ENCODE measurements at places on chromosomes 5 and 9. TPM values are rescaled to one million over a fixed set of nuclear protein-coding genes. Genes with fewer than 3 reads are reported as not detected.

GRCh38 chr9:33465096-33465495, 8.6 kb downstream of the NOL6 start:
- H3K36me3 ChIP-seq, result peaks cover 94% of the 10 kb centered on the region
- no peaks in the 10 kb centered on the region for H3K27me3 ChIP-seq
- ATAC-seq, result no peak
- no peak overlapping the region for H3K4me3 ChIP-seq
- H3K27ac ChIP-seq, result peak overlapping the region; percentile 63
- H3K4me1 ChIP-seq, result peaks cover 4% of the 10 kb centered on the region

DNA sequence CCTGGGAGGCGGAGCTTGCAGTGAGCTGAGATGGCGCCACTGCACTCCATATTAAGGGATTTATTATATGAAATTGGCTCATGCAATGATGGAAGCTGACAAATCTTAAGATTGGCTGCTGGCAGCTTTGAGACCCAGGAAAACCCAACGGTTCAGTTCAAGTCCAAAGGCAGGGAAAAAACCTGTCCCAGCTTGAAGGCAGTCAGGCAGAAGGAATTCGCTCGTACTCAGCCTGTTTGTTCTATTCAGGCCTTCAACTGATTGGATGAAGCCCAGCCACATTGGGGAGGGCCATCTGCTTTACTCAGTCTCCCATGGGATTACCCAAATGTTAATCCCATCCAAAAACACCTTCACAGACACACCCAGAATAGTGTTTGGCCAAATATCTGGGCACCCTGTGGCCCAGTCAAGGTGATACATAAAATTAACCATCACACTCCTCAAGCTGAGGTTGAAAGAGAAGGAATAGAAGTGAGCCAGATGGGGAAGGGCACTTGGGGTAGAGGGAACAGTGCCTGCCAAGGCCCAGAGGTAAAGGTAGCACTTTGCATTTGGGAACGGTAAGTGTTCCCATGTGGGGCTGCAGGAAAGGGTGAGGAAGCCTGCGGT, 8.5 kb upstream of the ORM1 start:
- peaks cover 8% of the 10 kb centered on the region for H3K27me3 ChIP-seq
- H3K36me3 ChIP-seq, result no peaks in the 10 kb centered on the region
- no peaks in the 10 kb centered on the region for H3K4me1 ChIP-seq
- ATAC-seq, result no peak
- no peak overlapping the region for H3K27ac ChIP-seq

DNA sequence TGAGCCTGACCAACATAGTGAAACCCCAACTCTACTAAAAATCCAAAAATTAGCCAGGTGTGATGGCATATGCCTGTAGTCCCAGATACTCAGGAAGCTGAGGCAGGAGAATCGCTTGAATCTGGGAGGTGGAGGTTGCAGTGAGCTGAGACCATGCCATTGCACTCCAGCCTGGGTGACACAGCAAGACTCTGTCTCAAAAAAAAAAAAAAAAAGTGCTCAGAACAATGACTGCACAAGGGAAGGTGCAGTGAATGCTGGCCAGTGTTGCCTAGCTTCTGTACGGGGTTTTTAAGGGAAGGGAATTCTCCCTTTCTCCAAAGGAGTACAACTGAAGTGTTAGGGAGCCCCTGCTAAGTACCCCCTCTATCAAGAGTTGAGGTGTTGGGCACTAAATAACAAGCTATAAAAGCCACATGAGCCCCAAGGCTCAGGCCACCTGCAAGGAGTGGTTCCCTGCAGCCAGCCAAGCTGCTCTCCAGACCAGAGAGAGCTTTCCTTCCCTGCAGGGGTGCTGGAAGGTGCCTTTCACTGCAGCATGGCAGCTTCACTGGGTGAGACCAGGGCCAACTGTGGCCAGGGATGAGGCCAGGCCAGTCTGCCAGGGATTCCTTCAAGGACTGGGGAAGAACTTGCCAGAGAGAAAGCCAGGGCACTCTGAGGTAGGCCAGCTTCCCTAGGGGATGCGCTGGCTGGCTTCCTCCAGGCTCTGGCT, 14.8 kb downstream of the GADD45G start:
- H3K27me3 ChIP-seq, result no peaks in the 10 kb centered on the region
- H3K4me3 ChIP-seq, result no peak overlapping the region
- H3K27ac ChIP-seq, result no peak overlapping the region
- H3K36me3 ChIP-seq, result no peaks in the 10 kb centered on the region
- no peak for ATAC-seq
- H3K4me1 ChIP-seq, result no peaks in the 10 kb centered on the region

DNA sequence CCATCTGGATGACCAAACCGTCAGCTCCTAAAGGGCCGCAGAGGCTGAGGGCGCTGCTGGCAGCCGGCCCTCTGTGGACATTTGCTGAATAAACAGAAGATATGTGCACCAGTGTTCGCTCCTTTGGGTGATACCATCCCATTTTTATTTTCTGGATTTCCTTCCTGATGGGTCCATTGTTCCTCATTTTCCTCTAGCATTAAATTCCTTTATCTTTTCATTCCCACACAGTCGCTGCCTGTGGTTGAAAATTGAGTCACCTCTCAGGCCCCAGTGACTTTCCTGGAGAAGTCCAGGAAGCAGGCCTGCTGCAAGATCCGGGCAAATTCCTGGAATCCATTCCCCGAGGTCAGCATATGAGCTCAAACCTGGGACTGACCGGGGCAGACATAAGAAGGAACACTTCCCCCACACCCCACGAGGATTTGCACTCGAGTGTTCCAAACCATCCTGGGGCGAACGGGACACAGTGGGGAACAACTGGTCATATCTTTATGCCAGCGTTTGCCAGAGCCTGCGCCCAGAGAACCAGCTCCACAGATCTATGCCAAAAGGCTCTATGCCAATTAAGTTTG, 86.7 kb upstream of the PCA3 start:
- no peaks in the 10 kb centered on the region for H3K4me1 ChIP-seq
- no peaks in the 10 kb centered on the region for H3K27me3 ChIP-seq
- no peaks in the 10 kb centered on the region for H3K36me3 ChIP-seq
- H3K27ac ChIP-seq, result no peak overlapping the region
- no peak for ATAC-seq
- no peak overlapping the region for H3K4me3 ChIP-seq

DNA sequence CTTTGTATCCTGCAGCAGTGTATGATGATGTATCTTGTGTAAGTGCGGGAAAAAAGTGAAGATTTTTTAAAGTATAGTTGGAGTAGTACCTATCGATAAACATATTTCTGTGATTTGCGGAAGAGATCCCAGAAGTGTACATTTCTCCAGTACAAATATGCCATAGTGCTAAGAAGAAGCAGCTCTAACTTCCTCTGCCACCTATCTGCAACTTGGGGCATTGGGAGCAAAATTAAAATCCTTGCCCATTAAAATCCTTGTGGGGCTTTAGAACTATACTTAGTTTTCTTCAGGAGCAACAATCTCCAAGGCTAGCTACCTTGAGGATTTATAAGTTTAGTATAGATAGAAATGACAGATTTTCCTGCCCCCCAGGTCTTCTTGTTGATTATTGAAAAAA, 123.7 kb downstream of the VCAN start:
- no peak overlapping the region for H3K4me3 ChIP-seq
- H3K27me3 ChIP-seq, result no peaks in the 10 kb centered on the region
- ATAC-seq, result no peak
- H3K4me1 ChIP-seq, result no peaks in the 10 kb centered on the region
- H3K27ac ChIP-seq, result no peak overlapping the region

DNA sequence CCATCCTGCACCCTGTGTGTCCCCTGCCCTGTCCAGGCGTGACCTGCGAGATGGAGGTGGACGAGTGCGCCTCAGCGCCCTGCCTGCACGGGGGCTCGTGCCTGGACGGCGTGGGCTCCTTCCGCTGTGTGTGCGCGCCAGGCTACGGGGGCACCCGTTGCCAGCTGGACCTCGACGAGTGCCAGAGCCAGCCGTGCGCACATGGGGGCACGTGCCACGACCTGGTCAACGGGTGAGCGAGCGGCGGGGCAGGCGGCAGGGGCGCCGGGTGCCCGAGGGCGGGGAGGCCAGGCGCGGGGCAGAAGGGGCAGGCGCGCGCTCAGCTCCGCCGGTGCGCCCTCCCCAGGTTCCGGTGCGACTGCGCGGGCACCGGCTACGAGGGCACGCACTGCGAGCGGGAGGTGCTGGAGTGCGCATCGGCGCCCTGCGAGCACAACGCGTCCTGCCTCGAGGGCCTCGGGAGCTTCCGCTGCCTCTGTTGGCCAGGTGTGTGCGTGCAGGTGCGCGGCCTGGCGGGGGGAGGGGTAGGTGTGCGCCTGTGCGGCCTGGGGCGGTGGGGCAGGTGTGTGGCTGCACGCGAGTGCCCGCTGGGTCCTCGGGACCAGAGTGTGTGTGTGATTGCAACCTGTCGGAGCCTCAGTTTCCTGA, 10.0 kb downstream of the CRB2 start:
- H3K27ac ChIP-seq, result no peak overlapping the region
- H3K4me3 ChIP-seq, result no peak overlapping the region

DNA sequence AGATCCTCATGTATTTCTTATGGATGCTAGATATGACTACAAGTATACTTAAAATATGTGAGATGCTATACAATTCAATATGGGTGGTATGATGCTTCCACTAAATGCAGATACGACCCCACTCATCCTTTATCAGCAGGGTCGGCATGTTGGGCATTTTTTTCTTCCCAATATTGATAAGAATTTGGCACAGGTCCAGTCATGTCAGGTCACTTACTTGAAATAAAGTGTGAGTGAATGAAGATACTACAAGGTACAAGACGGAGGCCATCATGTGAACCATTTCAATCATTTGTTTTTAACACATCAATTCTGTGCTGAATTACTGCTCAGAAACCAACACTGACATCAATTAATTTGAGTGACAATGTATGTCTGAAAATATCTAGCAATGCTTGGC, 146.9 kb upstream of the GNA14 start:
- no peak for ATAC-seq
- H3K4me3 ChIP-seq, result no peak overlapping the region
- peaks cover 65% of the 10 kb centered on the region for H3K36me3 ChIP-seq

- peaks cover 11% of the 10 kb centered on the region for H3K4me1 ChIP-seq
- H3K27me3 ChIP-seq, result peaks cover 34% of the 10 kb centered on the region
- no peak within 1 kb of the TSS for H3K27ac ChIP-seq
- H3K4me3 ChIP-seq, result no peak within 1 kb of the TSS
Observed at GRCh38 chr5:93582677-93583438, at the start of gene NR2F1. Gene NR2F1, plus strand, starts transcription at chr5:93583222. Its CDS starts 1,802 bp downstream, at chr5:93585024.

GRCh38 chr5:126104951-126105350, 318.3 kb upstream of the GRAMD2B start:
- H3K4me3 ChIP-seq, result no peak overlapping the region
- H3K27ac ChIP-seq, result no peak overlapping the region
- no peak for ATAC-seq
- H3K27me3 ChIP-seq, result no peaks in the 10 kb centered on the region
- no peaks in the 10 kb centered on the region for H3K36me3 ChIP-seq

- no peaks in the 10 kb centered on the region for H3K27me3 ChIP-seq
- H3K4me3 ChIP-seq, result no peak overlapping the region
- H3K27ac ChIP-seq, result no peak overlapping the region
Observed at GRCh38 chr5:17737092-17737491, 102.8 kb downstream of the TAF11L14 start.

GRCh38 chr9:83588256-83588655, 34.7 kb upstream of the IDNK start:
- no peaks in the 10 kb centered on the region for H3K36me3 ChIP-seq
- peak overlapping the region; percentile 47 for H3K27ac ChIP-seq
- peak; percentile 68 for ATAC-seq
- no peaks in the 10 kb centered on the region for H3K4me1 ChIP-seq
- no peaks in the 10 kb centered on the region for H3K27me3 ChIP-seq

GRCh38 chr9:114761523-114761922, 44.3 kb downstream of the TNFSF15 start:
- no peak overlapping the region for H3K4me3 ChIP-seq
- H3K36me3 ChIP-seq, result no peaks in the 10 kb centered on the region
- no peaks in the 10 kb centered on the region for H3K4me1 ChIP-seq

GRCh38 chr5:169303119-169303515, 2.2 kb upstream of the SLIT3 start:
- no peaks in the 10 kb centered on the region for H3K36me3 ChIP-seq
- ATAC-seq, result no peak
- H3K4me3 ChIP-seq, result no peak overlapping the region
- no peak overlapping the region for H3K27ac ChIP-seq
- H3K4me1 ChIP-seq, result peaks cover 7% of the 10 kb centered on the region

GRCh38 chr9:134399435-134400056, 73.3 kb downstream of the RXRA start:
- H3K27ac ChIP-seq, result no peak overlapping the region
- H3K36me3 ChIP-seq, result peaks cover 9% of the 10 kb centered on the region
- no peaks in the 10 kb centered on the region for H3K27me3 ChIP-seq
- no peak for ATAC-seq
- no peak overlapping the region for H3K4me3 ChIP-seq

DNA sequence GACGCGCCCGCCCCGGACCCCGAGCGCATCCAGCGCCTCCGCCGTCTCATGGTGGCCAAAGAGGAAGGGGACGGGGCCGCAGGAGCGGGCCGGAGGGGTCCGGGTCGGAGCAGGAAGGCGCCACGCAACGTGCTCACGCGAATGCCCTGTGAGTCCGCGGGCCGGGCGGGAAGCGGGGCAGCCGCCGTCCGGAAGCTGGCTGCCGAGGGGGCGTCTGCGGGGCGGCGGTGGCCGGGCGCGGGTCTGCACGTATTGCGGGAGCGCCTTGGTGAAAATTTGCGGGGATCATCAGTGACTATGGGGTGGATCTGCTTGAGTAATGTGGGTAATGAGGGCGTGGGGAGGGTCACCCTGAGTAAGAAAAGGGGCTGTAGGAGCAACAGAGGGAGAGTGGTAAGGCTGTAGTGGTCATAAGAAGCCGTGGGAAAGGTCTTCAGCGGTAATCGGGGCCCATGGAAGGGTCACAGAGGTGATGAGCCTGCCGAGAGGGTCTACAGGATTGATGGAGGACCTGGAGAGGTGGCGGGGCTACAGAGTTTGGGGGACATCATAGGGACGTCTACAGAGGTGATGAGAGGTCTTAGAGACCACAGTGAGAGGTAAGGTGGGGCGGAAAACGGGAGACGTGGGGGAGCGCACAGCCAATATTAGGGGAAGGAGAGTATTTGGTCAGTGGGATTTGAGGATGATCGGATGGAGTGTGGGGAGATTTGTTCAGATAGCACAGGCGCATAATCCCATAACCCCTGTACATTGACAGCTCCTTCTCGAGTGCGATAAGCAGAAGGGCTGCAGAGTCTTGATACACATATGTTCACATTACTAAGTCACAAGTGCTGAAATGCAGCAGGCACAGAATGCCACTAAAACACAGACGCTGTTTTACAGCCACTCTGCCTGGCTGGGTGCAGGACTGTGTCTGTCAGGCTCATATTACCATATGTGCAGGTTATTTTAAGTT, 819 bp downstream of the LSM11 start:
- peak overlapping the region; percentile 93 for H3K4me3 ChIP-seq
- ATAC-seq, result peak; percentile 26
- peaks cover 34% of the 10 kb centered on the region for H3K4me1 ChIP-seq

- peak; percentile 73 for ATAC-seq
- H3K27ac ChIP-seq, result peak overlapping the region; percentile 53
- peaks cover 3% of the 10 kb centered on the region for H3K27me3 ChIP-seq
- H3K36me3 ChIP-seq, result no peaks in the 10 kb centered on the region
- H3K4me3 ChIP-seq, result peak overlapping the region; percentile 9
- H3K4me1 ChIP-seq, result peaks cover 42% of the 10 kb centered on the region
Observed at GRCh38 chr9:94875300-94876020, 149.0 kb downstream of the AOPEP start.

The PLPP7 gene
- total RNA-seq, result not detected

The SLCO6A1 gene
- total RNA-seq, result not detected

The BTNL8 gene
- not detected for total RNA-seq

The PCDHGB1 gene
- not detected for total RNA-seq

The PCDHAC1 gene
- total RNA-seq, result not detected

The HEMGN gene
- 1.2 TPM for total RNA-seq

The HK3 gene
- total RNA-seq, result 0.76 TPM

The CYLC2 gene
- not detected for total RNA-seq

The ISL1 gene
- not detected for total RNA-seq

The PHYKPL gene
- 112 TPM for total RNA-seq

The AGPAT2 gene
- 15.6 TPM for total RNA-seq

The ACTBL2 gene
- total RNA-seq, result not detected

The PCDHB2 gene
- 0.06 TPM for total RNA-seq

The SOHLH1 gene
- total RNA-seq, result not detected

The ZDHHC11B gene
- 0.30 TPM for total RNA-seq
